ENCODE measurements at places on chromosomes 13 and 19.

- no peak for DNase-seq
Measured at GRCh38 chr19:7545300-7545699, 9.8 kb downstream of the PNPLA6 start.

- DNase-seq, result no peak
Measured at GRCh38 chr19:41552558-41552957, 23.4 kb upstream of the CEACAM21 start.

GRCh38 chr13:97316390-97316789 is 94.3 kb downstream of the MBNL2 start:
- no peak for DNase-seq

DNA sequence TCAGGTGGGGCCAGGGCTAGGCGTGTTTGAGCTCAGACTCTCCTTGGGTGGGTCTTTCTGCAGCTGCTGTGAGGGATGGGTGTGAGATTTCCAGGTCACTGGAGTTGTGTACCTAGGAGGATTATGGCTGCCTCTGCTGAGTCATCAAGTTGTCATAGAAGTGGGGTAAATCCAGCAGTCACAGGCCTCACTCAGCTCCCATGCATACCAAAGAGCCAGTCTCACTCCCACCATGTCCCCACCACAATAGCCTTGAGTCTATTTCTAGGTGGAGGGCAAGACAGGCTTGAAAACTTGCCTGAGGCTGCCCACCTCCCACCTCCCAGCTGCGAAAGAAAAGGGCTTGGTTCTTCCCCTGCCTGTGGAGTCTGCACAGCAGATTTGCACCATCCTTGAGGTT is 194.0 kb upstream of the PCDH17 start:
- DNase-seq, result no peak

GRCh38 chr19:41265395-41266153 is 1.4 kb downstream of the HNRNPUL1 start:
- DNase-seq, result no peak

GRCh38 chr13:44575741-44576350 is at the start of gene TSC22D1:
TSS of gene TSC22D1 (minus strand) at chr13:44576330. CDS start at chr13:44576074, 256 bp downstream.
- DNase-seq, result peak; percentile 49

DNA sequence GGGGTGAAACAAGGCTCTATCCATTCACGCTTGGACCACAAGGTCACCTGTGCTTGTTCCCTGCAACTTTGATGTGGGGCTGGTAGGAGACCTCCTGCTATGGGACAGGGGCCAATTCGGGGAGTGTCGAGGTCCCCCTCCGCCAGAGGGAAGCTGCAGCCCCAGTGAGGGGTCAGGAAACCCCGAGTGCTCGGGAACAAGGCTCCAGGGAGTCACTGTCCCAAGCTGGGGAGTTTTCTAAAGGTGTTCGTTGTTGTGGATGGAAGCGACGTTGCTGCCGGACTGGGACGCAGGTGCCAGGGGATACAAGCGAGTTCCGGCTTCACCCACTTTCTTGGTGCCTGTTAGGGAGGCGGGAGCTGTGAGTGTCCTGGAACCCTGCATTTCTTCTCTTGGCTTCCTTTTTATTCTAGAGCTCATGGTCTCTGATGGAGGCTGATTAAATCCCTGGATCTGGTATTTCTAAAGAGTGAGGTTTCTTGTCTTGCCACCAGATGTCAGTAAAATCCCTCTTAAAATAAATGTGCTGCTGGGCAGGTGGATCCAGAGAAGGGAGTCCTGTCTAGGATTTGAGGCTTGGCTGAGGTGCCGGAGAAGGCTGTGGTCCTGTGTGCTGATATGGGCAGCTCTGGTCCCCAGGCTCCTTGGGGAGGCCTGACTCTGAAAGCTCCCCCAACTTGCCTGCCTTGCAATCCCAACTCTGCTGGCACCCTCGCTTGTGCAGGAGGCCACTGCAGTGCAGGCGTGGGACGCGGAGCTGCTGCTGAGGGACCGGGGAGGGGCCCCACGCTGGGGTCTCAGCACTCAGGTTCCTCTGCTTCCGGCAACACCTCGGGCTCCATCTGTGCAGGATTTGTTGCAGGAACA is 153.9 kb downstream of the TEX29 start:
- DNase-seq, result no peak

- DNase-seq, result no peak
Measured at GRCh38 chr19:44796701-44797115, 12.2 kb upstream of the BCAM start.

- no peak for DNase-seq
Measured at GRCh38 chr13:30429721-30430694, 7.7 kb downstream of the UBE2L5 start.

- DNase-seq, result peak; percentile 71
Measured at GRCh38 chr19:42121656-42122069, 10.6 kb downstream of the POU2F2 start.

DNA sequence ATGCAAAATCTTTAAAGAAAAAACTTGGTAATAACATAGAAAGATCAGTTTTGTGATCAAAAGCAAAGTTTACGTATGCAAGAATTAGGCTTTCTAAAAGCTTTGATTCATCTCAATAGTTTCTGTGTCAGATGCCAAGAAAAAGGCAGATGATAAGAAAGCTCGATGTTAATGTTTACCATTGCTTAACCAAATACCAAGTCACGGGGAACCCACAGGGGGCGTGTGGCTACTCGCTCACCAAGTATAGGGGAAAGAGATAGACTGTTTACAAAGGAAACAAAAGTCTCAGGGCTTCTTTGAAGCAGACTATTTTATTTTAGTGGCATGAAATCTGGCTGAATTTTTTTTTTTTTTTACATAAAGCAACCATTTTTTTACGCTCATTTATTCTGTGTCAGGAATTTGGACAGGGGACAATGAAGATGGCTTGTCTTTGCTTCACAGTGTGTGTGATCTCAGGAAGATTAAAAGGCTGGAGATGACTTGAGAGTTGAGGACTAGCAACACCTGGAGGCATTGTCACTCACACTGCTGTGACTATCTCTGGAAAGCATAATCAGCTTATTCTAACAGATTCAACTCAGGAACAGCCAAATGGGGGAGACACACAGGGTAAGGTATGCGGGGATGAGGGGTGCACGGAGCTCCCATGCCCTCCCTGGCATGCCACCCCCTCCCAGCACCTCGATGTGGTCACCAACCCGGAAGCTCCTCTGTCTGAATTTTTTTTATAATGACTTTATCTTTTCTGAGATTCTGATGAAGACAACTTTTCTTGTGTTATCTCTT is 24.9 kb downstream of the RCBTB1 start:
- DNase-seq, result no peak

GRCh38 chr13:21898945-21899344 is 228.1 kb downstream of the FGF9 start:
- DNase-seq, result no peak

DNA sequence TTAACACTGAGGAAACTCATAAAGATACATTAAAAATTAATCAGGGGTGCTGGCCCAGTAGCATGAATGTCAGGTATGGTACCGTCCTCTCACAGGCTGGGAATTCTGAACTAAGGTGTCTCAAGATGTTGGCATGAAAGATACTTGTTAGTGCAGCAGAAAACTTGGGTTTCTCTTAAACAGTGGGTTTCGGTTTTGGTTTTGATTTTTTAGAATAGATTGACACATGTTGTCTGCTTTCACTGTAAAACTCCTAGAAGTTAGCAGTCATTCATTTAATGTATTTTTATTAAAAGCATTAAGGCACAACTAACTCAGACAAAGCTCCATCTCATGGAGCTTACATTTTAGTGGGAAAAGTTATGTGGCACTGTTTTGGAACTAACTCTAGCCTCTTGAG is 3.5 kb upstream of the OBI1 start:
- DNase-seq, result no peak

DNA sequence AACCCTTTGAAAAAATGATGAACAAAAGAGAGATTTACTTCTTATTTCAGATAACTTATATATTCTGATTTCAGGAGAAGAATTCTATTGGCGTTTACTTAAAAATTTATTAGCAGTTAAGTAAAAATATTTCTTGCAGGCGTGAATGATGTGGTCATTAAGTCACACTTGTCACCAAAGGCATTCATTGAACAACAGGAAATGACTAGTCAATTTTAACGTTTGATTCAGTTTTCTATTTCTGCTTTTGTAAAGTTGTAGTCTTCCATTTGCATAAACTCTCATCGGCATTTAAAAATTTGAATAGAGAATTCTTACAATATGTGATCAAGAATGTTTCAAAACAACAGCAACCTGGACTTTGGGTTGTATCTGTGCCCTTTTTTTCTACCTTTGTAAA is 83.4 kb downstream of the GPR12 start:
- DNase-seq, result no peak

DNA sequence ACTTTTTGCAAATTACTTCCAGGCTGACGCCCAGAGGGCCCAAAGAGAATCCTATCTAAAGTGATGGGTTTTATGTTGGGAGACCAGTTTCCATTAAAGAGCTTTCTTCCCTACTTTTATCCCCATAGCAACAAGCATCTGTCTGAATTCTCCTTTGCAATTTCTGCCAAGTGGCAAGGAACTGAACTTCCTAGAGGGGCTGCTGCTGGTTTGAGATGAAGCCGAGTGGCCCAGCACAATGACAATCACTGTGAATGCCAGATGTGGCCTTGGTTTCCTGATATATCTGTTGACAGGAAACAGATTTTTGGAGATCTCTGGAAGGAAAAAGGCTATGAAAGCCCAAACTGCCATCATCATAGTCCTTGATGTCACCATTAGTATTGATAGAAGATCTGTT is 198.6 kb downstream of the OXGR1 start:
- DNase-seq, result no peak
